Adipose tissue (tissue), 3 donors: ENCODE measurements at places on chromosomes 11 and 22. TPM values are rescaled to one million over a fixed set of nuclear protein-coding genes. Genes with fewer than 3 reads are reported as not detected.

Gene CRYBB2
- polyA plus RNA-seq, result 0.21 TPM

Gene PDGFB
- 5.4 TPM for polyA plus RNA-seq

Gene SHANK2
- 1.9 TPM for polyA plus RNA-seq

Gene KCTD17
- polyA plus RNA-seq, result 22.7 TPM

Gene IL17REL
- 0.03 TPM for polyA plus RNA-seq

Gene OR51B2
- not detected for polyA plus RNA-seq

Gene MPEG1
- polyA plus RNA-seq, result 11.8 TPM

Gene SLC22A9
- not detected for polyA plus RNA-seq

Gene OR4D5
- not detected for polyA plus RNA-seq

Gene MGAT3
- polyA plus RNA-seq, result 3.5 TPM

Gene MRGPRF
- 34.5 TPM for polyA plus RNA-seq

Gene SLC5A12
- polyA plus RNA-seq, result not detected

Gene C22orf42
- not detected for polyA plus RNA-seq

Gene TBCEL
- polyA plus RNA-seq, result 3.2 TPM

Gene CHEK2
- polyA plus RNA-seq, result 2.7 TPM

Gene KCNK4
- not detected for polyA plus RNA-seq

Gene TRIM3
- 12.8 TPM for polyA plus RNA-seq

Gene DDIAS
- polyA plus RNA-seq, result 0.34 TPM

Gene FJX1
- 32.2 TPM for polyA plus RNA-seq

Gene TCN1
- polyA plus RNA-seq, result 0.79 TPM

Gene RBMXL2
- polyA plus RNA-seq, result not detected

Gene OR52A1
- polyA plus RNA-seq, result not detected

Gene OR52N4
- not detected for polyA plus RNA-seq

Gene ARVCF
- polyA plus RNA-seq, result 9.8 TPM

Gene DUSP18
- 2.0 TPM for polyA plus RNA-seq

Gene TMEM191B
- polyA plus RNA-seq, result 0.08 TPM

Gene PARVA
- polyA plus RNA-seq, result 20.3 TPM

Gene HIC2
- 0.98 TPM for polyA plus RNA-seq

Gene RGL4
- 9.5 TPM for polyA plus RNA-seq

Gene ANO1
- polyA plus RNA-seq, result 3.9 TPM

Gene GGTLC2
- not detected for polyA plus RNA-seq

Gene TREH
- polyA plus RNA-seq, result 0.54 TPM

Gene GUCY1A2
- 1.1 TPM for polyA plus RNA-seq

Gene JAML
- 0.87 TPM for polyA plus RNA-seq

Gene NAV2
- 4.8 TPM for polyA plus RNA-seq

Gene TOP3B
- 6.8 TPM for polyA plus RNA-seq

Gene TMEM126A
- polyA plus RNA-seq, result 58.1 TPM

Gene GGT1
- polyA plus RNA-seq, result 3.8 TPM

Gene CNIH2
- not detected for polyA plus RNA-seq

Gene SMCO4
- 34.1 TPM for polyA plus RNA-seq

Gene LMO2
- polyA plus RNA-seq, result 21.5 TPM

Gene LRRC74B
- polyA plus RNA-seq, result not detected

Gene CCDC116
- 1.0 TPM for polyA plus RNA-seq

Gene SMC1B
- polyA plus RNA-seq, result 0.01 TPM

Gene FOLR2
- 38.4 TPM for polyA plus RNA-seq

Gene CRYBB3
- polyA plus RNA-seq, result not detected

Gene ZW10
- polyA plus RNA-seq, result 5.1 TPM

Gene PHF5A
- 36.8 TPM for polyA plus RNA-seq
